ENCODE measurements at places on chromosomes 6 and 20. TPM values are rescaled to one million over a fixed set of nuclear protein-coding genes. Genes with fewer than 3 reads are reported as not detected.

RAD21L1 gene
- total RNA-seq, result not detected

PRKN gene
- 4.1 TPM for total RNA-seq

SLC22A3 gene
- total RNA-seq, result 7.6 TPM

SLPI gene
- total RNA-seq, result 1.9 TPM

TTBK1 gene
- 1.2 TPM for total RNA-seq

PI3 gene
- not detected for total RNA-seq

SNX21 gene
- total RNA-seq, result 10.6 TPM

TFAP2D gene
- not detected for total RNA-seq

TMEM244 gene
- not detected for total RNA-seq

MYL9 gene
- 0.98 TPM for total RNA-seq

HCRTR2 gene
- not detected for total RNA-seq

PLEKHG1 gene
- 6.8 TPM for total RNA-seq

CLVS2 gene
- not detected for total RNA-seq

SCRT2 gene
- not detected for total RNA-seq

ATP6V1G2 gene
- total RNA-seq, result 0.17 TPM

FAXC gene
- total RNA-seq, result not detected

- peak; percentile 40 for DNase-seq
Measured at GRCh38 chr6:93423542-93423941, 4.2 kb upstream of the EPHA7 start.

DNA sequence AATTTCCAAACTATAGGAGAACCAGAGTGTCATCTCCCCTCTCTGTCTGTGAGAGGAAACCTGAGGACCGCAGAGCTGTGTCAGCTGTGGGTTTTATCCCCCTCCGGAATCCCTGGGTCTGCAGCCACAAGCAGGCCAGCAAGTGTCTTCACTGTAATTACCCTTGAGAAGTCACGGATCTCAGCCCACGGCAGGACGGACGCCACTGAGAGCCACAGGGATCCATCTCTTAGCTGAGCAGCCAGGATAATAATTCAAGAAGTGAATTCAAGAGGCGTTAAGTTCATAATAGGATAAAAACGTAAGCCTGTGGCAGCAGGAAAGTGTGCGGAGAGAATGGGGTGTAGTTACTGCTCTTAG lies 37.0 kb downstream of the DLL1 start:
- no peak for DNase-seq

DNA sequence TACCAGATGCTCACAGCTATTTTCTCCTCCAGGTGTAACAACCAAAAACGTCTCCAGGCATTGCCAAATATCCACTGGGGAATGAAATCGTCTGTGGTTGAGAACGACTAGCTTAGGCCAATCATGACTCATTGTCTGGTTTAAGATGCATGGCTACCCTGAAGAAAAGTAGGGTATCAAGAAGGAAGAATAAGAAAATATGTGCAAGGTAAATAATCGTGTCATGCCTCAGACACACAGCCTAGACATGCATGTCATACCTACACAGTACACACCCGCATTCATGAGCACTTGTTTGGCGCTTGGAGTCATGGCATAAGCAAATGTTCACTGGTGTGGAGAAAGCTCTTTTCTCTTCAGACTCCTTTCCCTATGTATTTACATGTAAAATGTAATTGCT lies 745.7 kb downstream of the MAFB start:
- no peak for DNase-seq

DNA sequence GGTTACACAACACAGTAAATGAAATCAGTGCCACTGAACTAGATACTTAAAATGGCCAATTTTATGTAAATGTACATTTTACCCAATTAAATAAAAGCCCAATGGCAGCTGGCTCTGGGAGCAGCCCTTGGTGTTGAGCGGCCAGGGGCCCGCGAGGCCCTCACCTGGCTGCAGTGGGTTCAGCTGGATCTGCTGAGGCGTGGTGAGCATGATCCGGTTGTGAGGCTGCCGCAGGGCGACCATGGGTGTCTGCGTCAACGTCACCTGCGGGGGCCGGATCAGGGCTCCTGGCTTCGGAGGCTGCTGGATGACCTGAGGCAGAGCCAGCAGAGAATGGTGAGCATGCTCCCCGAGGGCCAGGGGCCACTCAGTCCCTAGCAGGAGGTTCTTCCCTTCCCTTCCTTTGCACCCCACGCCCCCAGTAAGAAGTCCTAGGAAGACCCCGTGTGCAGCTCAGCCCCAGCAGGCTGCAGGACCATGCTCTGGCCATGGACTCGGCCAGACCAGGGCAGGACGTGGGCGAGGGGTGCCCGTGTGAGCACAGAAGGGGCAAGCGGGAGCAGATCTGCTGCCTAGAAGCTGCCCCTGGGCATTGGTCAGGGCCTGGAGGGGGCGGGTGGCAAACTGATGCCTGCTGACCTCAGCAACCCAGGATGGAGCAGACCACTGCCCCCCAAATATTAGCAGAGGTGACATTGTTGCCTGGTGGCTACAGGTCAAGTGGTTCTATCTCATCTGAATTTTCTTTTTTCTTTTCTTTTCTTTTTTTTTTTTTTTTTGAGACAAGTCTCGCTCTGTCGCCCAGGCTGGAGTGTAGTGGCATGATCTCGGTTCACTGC lies 61.9 kb downstream of the TAF4 start:
- DNase-seq, result no peak

DNA sequence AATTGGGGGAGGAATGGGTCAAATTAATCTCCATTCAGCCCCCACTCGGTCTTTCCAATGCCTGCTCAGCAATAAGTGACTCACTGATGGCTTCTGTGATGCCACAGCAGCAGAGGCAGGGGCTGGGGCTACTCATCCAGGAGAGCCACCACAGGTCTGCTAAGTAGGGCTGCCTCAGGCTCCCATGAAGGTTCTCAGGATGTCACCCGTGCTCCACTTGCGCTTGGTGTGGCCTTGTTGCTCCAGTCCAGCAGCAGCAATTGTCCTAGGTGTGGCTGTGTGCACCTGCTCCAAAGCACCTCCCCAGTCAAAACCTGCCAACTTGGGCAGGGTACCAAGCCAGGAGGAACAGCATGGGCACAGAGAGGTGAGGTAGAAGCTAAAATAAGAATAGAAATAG lies 627 bp upstream of the LY6G6C start:
- DNase-seq, result no peak

GRCh38 chr6:9938801-9939200 lies 476.1 kb downstream of the TFAP2A start:
- DNase-seq, result no peak

DNA sequence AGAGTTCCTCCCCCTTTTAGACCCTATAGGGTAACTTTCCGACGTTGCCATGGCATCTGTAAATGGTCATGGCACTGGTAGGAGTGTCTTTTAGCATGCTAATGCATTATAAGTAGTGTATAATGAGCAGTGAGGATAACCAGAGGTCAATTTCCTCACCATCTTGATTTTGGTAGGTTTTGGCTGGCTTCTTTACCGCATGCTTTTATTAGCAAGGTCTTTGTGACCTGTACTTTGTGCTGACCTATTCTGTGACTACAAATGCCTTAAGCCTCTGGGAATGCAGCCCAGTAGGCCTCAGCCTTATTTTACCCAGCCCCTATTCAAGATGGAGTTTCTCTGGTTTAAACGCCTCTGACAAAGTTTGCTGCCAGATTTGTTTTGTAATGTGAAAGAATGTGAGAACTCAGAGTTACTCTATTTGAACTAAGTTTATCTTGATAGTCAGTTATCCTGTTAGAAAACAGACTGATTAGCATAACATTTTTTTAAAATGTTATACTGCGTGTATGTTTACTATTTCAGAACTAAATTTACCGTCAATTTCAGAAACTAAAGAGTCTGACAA lies 111.3 kb upstream of the PRSS16 start:
- DNase-seq, result no peak

DNA sequence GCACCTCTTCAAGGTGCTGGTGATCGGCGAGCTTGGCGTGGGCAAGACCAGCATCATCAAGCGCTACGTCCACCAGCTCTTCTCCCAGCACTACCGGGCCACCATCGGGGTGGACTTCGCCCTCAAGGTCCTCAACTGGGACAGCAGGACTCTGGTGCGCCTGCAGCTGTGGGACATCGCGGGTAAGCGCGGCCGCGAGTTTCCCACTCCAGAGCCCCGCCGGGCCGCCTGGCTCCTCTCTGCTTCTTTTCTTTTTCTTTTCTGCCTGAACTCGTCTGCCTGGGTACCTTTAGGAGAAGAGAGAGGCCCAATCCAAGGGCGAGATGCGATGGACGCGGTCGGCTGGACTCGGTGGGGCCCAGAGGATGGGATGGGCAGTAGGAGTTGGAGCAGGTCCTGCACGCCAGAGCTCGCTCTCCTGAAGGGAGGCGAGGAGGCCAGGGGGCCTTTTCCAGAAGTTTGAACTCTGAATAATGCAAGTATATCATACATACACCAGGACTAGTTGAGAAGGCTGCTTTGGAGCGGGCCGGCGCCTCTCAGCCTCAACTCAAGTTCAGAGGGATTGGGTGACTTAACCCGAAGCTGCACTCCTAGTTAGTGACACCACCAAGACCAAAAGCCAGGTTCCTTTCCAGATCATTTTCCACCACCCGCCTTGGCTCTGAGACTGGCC lies 445 bp downstream of the RAB32 start:
- DNase-seq, result no peak

GRCh38 chr6:118918329-118918725 lies 16.6 kb downstream of the MCM9 start:
- DNase-seq, result no peak

- DNase-seq, result no peak
Measured at GRCh38 chr20:57813509-57814269, 103.9 kb upstream of the PMEPA1 start.

- no peak for DNase-seq
Measured at GRCh38 chr20:42152575-42152974, 534.4 kb upstream of the CHD6 start.

- no peak for DNase-seq
Measured at GRCh38 chr6:90074161-90074850, 180.0 kb downstream of the GJA10 start.

- no peak for DNase-seq
Measured at GRCh38 chr6:21294144-21294543, 299.4 kb upstream of the SOX4 start.

DNA sequence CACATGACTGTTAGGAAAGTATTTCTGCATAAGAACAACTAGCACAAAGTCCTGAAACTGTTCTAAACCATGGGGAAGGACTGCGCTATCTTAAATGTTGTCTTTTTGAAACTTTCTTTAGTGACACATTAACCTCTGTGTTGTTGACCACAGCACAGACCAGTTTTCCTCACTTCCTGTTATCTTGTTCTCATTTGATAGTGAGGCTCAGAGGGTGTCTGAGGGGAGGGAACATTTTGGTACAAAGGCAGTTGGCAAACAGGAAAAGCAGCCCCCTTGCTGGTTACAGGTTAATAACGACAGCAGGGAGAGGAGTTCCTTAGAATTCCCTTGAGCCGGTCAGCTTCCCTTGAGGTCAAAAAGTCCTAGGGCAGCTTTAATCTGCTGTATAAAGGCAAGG lies 143.5 kb upstream of the BMP2 start:
- DNase-seq, result peak; percentile 41

DNA sequence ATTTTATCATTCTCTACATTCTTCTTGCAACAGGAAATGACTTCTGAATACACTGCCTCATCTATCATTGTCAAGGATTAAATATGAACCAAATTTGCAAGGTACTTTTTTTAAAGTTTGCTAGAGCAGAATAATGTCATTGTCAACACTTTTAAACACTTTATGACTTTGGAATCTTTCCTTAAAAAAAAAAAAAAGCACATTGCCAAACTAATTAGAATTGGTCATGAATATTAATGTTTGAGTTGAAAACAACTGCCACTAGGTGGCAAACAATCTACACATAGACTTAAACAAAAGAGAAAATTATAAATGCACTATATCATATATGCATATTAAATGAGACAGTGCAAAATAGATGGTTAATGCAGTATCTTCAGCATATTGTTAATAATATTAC lies 32.5 kb upstream of the TMEM244 start:
- DNase-seq, result no peak

GRCh38 chr6:169427856-169428255 lies 174.2 kb upstream of the THBS2 start:
- DNase-seq, result no peak

GRCh38 chr6:38188677-38189335 lies 369.3 kb downstream of the ZFAND3 start:
- peak; percentile 21 for DNase-seq

DNA sequence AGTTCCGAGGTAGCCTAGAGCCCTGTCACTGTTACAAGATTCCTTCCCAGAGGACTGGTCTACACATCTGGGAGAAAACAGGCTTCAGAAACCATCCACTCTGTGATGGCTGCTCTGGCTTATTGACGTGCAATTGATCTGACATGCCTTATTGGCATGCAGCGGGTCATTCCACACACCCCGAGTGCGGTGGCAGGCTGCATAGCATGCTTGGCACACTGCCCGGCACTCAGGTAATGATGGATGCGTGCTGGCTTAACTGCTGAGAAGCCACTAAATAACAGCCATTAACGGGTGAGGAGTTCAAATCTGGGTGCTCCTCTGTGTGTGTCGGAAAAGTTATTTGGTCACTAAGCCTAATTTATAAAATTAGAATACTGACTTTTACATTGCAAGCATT lies 67.9 kb upstream of the CDH4 start:
- DNase-seq, result no peak

DNA sequence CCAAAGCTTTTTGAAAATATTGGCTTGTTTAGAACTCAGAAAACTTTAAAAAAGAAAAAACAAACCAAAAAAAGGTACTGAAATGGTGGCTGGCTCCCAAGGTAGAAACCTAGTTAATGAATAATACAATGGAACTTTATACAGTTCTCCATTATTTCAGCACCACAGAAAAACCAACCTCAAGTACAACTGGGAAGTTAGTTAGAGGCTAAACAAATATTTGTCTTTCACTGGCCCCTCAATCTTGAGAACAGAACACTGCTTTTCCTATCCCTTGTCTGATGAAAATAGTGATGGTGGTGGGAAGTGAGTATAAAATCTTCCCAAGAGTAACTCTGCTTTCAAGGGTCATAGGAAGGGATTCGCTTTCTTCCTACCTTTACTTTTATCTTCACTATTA lies 126.5 kb downstream of the REV3L start:
- no peak for DNase-seq

- no peak for DNase-seq
Measured at GRCh38 chr6:45369870-45370269, 7.9 kb downstream of the SUPT3H start.

DNA sequence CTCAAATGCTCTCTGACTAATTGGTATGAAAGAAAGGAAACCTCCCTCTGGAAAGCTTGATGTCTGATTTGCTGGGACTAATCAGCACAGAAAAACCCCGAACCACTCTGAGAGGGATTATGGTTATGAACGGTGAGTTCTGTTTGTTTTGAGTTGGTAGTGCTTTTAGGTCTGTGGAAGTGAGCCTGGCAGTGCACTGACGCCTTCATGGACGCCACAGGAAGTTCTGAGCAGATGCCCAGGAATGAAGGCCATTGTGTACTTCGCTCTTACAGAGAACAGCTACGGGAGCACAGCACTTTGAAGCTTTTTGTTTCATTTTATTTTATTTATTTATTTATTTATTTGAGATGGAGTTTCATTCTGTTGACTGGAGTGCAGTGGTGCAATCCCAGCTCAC lies 754.1 kb downstream of the QKI start:
- no peak for DNase-seq

GRCh38 chr20:50410343-50410742 lies 99.8 kb upstream of the PTPN1 start:
- DNase-seq, result no peak
